ENCODE measurements at places on chromosomes 7 and 10. TPM values are rescaled to one million over a fixed set of nuclear protein-coding genes. Genes with fewer than 3 reads are reported as not detected.

ACSM6 gene
- not detected for polyA plus RNA-seq

SYT15B gene
- 1.7 TPM for polyA plus RNA-seq

DNA sequence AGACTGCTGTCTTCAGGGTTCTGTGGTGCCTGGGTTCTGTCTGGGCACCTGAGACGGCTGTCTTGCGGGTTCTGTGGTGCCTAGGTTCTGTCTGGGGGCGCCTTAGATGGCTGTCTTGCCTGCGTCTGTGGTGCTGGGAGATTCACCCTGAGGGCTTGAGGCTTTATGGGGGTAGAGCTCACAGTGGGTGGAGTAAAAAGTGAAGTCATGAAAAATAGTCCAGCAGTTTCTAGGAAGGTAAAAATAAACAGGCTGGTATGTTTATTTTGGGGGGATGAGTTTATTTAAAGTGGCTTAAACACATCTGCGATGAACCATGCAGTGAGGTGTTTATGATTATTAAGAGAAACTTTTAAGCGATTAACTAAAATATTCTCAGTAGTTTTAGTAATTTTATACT, 64.2 kb downstream of the NKX6-2 start:
- no peak for DNase-seq

- DNase-seq = no peak
Measured at GRCh38 chr7:29297194-29297890, 102.8 kb downstream of the CHN2 start.

- DNase-seq = peak; percentile 76
Measured at GRCh38 chr7:23662124-23662983, 17.6 kb upstream of the FAM221A start.

DNA sequence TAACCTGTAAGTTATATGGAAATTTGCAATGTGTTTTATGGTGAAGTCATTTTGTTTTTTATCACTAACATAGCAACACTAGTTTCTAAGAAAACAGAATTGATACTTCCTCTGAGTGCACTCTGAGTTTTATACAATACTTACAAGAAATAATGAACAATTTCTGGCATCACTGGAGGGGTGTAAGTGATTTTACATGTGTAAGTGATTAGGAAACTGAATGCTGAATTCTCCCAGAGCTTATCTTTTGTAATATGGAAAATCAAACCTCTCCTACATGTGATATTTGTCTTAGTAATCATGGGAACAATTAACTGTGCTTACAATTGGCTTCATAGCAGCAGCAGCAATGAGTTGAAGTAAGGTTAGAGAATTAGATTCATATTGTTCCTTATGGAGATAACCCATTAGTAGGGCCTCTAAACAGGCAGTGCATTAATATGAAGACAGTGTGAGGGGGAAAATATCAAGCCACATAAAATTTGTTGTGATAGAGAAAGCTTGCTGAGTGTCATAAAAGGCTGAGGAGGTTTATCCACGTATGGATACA, 37.4 kb downstream of the SEMA3C start:
- DNase-seq = peak; percentile 94

DNA sequence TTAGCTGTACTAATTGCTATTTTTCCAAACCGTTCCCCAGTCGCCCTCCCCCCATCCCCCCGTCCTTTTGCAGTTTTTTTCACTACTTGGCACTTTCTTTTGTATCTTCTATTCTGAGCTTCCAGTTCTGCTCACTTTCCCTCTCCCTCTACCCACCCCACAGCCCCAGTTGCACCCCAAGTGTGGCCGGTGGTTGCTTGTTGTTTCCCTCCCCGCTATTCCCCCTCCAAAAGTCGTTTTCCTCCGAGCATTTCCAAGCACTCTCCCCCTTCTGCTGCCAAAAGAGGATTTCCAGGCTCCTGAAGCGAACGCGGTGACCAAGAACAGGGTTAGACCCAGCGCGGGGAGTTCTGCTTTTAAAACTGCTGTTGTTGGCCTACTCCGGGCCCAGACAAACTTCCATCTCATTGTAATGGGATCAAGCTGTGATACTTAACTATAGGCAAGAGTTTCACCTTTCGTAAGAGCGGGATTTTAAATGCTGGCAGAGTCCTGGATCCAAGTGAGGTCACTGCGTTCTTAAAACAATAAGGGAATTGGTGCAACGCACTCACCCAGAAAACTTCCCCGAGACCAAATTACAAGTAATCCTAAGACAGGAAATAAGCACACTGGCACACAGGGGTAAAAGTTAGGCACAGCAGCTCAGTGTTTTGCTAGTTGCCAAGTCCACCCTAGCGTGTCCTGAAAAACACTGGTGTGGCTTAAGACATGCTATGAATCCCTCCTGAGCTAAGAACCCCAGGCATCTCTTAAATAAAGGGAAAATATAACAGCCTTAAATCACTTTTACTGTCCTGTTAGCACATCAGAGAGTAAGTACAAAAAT, 1.5 kb upstream of the RGS10 start:
- peak; percentile 81 for DNase-seq

GRCh38 chr7:134709197-134709596, 62.5 kb downstream of the BPGM start:
- no peak for DNase-seq
